ENCODE measurements at places on chromosomes 7 and 10.
A peak's percentile ranks its signal among the peaks of the same experiment; 100 is the strongest.

GRCh38 chr7:47405921-47406800 lies 175.8 kb downstream of the TNS3 start:
- H3K4me3 ChIP-seq = no peak overlapping the region
- peaks cover 45% of the 10 kb centered on the region for H3K4me1 ChIP-seq
- no peaks in the 10 kb centered on the region for H3K36me3 ChIP-seq

DNA sequence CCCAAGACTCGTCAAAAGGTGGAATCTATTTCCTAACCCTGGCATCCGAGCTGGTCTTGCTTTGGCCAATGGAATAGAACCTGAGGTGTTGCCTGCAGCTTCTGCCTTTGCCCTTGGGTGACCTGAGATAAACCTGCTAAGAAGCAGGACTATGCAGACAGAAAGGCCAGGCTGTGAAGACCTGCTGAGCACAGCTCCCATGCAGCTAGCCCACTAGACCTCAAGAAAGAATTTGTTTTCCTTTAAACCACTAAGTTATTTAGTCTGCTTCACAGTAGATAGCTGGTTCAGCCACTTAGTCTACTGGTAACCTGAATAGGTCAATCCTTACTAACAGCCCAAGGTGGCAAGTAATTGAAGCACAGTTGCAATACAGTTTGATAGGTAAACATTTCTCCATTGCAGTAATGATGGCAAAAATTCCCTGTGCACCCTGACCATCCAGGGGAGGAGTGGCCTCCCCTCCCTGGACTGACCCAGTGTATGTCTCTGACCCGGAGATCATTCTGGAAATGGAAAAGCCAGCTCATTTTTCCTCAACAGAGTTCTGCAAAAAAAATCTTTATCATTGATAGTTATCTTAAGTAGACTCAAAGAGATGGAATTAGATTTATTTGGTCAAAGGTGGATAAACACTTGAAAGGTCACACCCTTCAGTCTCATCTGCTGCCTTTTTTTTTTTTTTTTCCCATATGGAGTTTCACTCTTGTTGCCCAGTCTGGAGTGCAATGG lies 20.0 kb downstream of the TNS3 start:
- no peaks in the 10 kb centered on the region for H3K36me3 ChIP-seq
- no peak overlapping the region for H3K4me3 ChIP-seq
- peaks cover 13% of the 10 kb centered on the region for H3K4me1 ChIP-seq
- no peak for DNase-seq
- H3K27me3 ChIP-seq = no peaks in the 10 kb centered on the region

DNA sequence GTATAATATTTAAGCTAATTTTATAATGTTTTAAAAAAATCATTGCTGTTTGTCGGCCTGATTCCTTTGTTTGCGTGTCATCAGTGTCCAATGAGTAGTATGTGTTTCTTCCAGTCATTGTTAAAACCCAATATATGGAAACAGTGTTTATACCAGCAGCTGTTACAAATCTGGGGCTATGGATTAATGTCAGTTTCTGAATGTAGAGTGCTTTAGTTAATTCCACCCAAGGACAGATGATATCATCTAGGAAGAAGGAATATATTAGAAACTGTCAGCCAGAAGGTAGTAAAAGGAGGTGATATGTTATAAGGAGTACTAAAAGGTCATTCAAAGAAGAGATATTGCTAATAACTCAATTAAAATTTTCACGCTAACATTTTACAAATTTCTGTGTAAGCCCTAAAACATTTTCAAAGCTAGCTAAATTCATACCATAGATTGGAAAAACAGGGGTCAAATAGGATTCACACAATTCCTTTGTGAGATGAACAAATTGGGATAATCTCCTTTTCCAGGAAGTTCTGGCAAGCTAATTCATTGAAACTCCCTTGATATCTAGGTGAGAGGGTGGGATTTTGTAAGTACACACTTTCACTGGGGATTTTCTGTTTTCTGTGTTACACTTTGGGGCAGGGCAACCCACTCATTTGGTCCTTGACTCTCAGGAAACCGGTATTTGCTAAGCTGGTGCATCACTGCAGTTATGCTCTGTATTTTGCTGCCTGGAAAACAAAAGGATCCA lies 448.8 kb downstream of the LRMDA start:
- DNase-seq = no peak
- H3K4me3 ChIP-seq = no peak overlapping the region
- H3K4me1 ChIP-seq = no peaks in the 10 kb centered on the region
- no peaks in the 10 kb centered on the region for H3K36me3 ChIP-seq
- no peaks in the 10 kb centered on the region for H3K27me3 ChIP-seq
- no peak overlapping the region for H3K27ac ChIP-seq

DNA sequence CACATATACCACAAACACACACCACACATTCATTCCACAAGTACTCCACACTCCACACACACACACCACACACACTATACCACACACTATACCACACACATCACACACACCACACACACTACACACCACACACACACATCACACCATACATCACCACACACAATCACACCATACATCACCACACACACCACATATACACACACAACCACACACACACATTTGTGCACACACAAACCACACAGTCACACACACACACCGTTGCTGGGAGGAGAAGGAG lies 112.8 kb downstream of the PTPN20 start:
- no peaks in the 10 kb centered on the region for H3K4me1 ChIP-seq
- H3K4me3 ChIP-seq = no peak overlapping the region
- H3K27me3 ChIP-seq = no peaks in the 10 kb centered on the region
- H3K27ac ChIP-seq = no peak overlapping the region

DNA sequence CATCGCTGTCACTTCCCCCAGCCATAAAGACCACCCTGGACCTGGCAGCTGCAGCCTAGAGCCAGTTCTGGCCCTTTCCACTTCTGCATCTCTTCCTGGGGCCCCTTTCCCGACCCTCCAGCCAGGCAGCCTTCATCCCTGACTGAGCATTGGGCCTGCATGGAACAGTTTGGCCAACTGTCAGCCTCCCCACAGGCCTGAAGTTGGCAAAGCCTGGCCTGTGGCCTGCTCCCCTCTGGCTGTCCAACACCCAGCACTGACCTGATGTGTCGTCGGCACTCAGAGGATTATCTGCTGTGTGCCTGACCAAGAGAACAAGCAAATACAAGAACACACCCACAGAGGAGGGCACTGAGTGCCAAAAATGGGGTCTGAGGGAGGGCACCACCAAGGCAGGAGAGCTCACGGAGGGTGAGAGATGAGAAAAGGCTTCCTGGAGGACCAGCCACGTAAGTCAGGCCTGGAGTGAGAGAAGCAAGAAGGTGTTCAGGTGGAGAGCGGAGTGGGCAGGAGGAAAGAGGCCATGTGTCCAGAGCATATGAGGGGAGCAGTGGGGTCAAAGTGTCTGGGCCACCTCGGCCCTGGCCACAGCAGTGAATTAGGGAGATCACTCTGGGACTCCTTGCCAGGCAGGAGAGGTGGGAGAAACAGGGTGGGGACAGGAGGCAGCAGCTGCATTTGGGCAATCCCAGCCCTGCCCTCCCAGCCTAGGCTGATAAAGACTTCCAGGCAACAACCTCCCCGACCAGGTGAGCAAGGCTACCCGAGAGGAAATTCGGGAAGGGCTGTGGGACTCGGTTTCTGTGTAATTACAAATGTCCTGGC lies 4.5 kb downstream of the GPRIN2 start:
- no peak for DNase-seq
- H3K27me3 ChIP-seq = peaks cover 5% of the 10 kb centered on the region
- H3K4me1 ChIP-seq = peaks cover 13% of the 10 kb centered on the region
- H3K36me3 ChIP-seq = no peaks in the 10 kb centered on the region
- H3K27ac ChIP-seq = no peak overlapping the region
- no peak overlapping the region for H3K4me3 ChIP-seq

- H3K4me3 ChIP-seq = peak overlapping the region; percentile 17
- no peaks in the 10 kb centered on the region for H3K36me3 ChIP-seq
- no peak for DNase-seq
- H3K27ac ChIP-seq = peak overlapping the region; percentile 8
- no peaks in the 10 kb centered on the region for H3K27me3 ChIP-seq
- peaks cover 28% of the 10 kb centered on the region for H3K4me1 ChIP-seq
Observed at GRCh38 chr7:100130608-100131453, 4.1 kb downstream of the MBLAC1 start.

- H3K27me3 ChIP-seq = no peaks in the 10 kb centered on the region
- H3K4me3 ChIP-seq = no peak overlapping the region
- no peaks in the 10 kb centered on the region for H3K4me1 ChIP-seq
Observed at GRCh38 chr7:32191305-32191704, 121.1 kb upstream of the PDE1C start.

DNA sequence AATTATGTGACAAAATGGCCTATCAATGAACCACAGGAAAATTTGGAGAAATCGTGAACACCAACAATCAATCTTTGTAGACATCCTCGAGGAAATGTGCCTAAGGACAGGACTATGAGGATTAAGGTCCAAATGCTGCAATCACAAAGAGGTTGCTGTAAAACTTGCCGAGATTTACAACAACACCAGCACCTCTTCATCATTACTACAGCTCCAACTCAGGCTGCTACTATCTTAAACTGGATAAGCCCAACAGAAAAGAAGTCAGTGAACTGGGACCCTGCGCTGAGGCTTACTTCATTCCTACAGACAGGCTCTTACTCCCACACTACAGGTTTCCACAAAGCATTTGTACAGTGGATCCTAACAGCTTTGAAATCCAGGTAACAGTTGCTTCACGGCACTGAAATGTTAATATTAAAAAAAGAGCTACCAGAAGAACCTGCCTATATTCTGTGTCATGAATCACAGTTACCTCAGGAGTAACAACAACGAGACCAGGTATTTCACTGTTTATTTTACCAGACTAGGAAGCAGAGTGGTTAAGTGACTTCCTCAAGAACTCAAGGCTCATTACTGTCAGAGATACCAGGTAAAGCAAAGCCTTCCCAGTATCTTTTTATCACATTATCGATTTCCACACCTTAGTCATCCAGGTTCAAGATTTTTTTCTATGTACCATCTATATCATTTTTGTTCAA lies 23.9 kb downstream of the CACUL1 start:
- DNase-seq = no peak
- H3K36me3 ChIP-seq = no peaks in the 10 kb centered on the region
- H3K4me1 ChIP-seq = peaks cover 73% of the 10 kb centered on the region
- H3K4me3 ChIP-seq = no peak overlapping the region
- H3K27ac ChIP-seq = no peak overlapping the region
- no peaks in the 10 kb centered on the region for H3K27me3 ChIP-seq

DNA sequence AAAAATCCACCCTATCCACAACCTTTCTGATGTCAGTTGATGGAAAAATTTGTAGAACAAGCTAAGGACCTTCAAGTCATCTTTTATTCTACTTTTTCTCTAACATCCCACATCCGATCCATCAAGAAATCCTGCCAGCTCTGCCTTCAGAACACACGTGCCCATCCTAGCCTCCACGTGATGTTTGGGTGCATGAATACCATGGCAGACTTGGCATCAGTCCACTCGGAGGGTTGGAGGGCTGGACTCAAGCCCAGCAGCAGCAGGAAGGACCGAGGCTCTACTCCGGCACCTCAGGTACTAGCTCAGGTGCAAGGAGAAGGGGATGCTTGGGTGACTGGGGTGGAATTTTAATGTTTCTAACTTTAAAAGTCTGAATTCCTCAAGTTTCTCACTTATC lies 428.6 kb downstream of the DPP6 start:
- no peak for DNase-seq
- H3K36me3 ChIP-seq = no peaks in the 10 kb centered on the region
- H3K27ac ChIP-seq = no peak overlapping the region
- no peaks in the 10 kb centered on the region for H3K27me3 ChIP-seq
- H3K4me1 ChIP-seq = no peaks in the 10 kb centered on the region
- no peak overlapping the region for H3K4me3 ChIP-seq

- H3K4me3 ChIP-seq = no peak overlapping the region
- no peak overlapping the region for H3K27ac ChIP-seq
- peaks cover 2% of the 10 kb centered on the region for H3K36me3 ChIP-seq
- H3K4me1 ChIP-seq = no peaks in the 10 kb centered on the region
- DNase-seq = no peak
- no peaks in the 10 kb centered on the region for H3K27me3 ChIP-seq
Observed at GRCh38 chr10:24642921-24643678, 80.6 kb downstream of the ARHGAP21 start.

GRCh38 chr10:19728376-19728775 lies 87.9 kb upstream of the PLXDC2 start:
- H3K4me3 ChIP-seq = no peak overlapping the region
- H3K4me1 ChIP-seq = no peaks in the 10 kb centered on the region

GRCh38 chr10:53839440-53840039 lies 961.5 kb downstream of the PCDH15 start:
- no peak for DNase-seq
- no peaks in the 10 kb centered on the region for H3K36me3 ChIP-seq
- no peak overlapping the region for H3K27ac ChIP-seq
- no peaks in the 10 kb centered on the region for H3K27me3 ChIP-seq

DNA sequence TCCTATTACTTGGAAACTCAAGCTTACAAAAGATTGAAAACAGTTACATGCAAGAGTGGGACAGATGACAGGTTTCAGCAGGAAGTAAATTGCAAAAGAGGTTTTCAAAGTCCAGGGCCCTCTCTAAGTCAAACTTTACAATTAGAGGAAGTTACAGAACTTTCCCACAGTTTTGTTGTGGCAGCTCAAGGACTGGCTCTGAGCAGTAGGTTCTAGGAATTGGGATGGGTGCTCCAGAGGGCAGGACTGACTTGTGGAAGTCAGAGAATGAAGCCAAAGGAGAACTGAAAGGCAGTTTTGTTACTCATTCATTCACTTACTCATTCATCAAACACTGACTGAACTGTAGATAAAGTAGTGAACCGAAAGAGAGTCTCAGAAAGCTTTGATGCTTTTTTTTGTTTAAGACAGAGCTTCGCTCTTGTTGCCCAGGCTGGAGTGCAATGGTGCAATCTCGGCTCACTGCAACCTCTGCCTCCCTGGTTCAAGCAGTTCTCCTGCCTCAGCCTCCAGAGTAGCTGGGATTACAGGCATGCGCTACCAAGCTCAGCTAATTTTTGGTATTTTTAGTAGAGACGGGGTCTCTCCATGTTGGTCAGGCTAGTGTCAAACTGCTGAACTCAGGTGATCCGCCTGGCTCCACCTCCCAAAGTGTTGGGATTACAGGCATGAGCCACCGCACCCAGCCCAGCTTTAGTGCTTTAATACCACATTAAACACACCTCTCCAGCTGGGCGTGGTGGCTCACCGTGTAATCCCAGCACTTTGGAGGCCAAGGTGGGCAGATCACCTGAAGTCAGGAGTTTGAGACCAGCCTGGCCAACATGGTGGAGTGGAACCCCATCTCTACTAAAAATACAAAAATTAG lies 66.8 kb upstream of the CCNJ start:
- no peaks in the 10 kb centered on the region for H3K27me3 ChIP-seq
- H3K27ac ChIP-seq = no peak overlapping the region
- no peaks in the 10 kb centered on the region for H3K36me3 ChIP-seq
- no peak for DNase-seq
- H3K4me3 ChIP-seq = no peak overlapping the region
- H3K4me1 ChIP-seq = no peaks in the 10 kb centered on the region

DNA sequence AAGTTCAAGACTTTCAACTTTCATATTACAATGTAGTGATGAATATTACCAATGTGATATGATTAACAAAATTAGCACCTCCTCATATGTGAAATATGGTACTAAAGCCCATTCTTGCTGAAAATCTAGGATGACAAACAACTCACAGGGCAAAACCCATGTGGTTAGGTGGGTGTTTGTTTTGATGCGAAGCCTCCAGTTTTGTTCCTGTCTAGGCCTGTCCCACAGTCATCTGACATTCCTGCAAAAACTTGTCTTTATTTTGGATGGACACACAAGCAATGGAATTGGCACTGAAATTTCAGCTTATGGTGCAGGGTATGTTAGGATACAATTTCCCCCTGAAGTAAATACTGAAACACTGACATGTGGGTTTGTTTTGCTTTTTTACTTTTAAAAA lies 95.3 kb downstream of the PARD3 start:
- H3K27ac ChIP-seq = peak overlapping the region; percentile 67
- no peaks in the 10 kb centered on the region for H3K27me3 ChIP-seq
- H3K4me1 ChIP-seq = peaks cover 92% of the 10 kb centered on the region
- H3K36me3 ChIP-seq = no peaks in the 10 kb centered on the region
- H3K4me3 ChIP-seq = no peak overlapping the region

Measured in esophagus squamous epithelium (tissue), 5 donors.